ENCODE measurements at places on chromosomes 3 and 15.

- DNase-seq = no peak
Observed at GRCh38 chr3:43872301-43872700, 181.6 kb downstream of the ABHD5 start.

GRCh38 chr15:43441316-43441715 is 51.6 kb downstream of the TP53BP1 start:
- no peak for DNase-seq

- DNase-seq = no peak
Observed at GRCh38 chr3:136236109-136236508, 14.0 kb upstream of the PCCB start.

DNA sequence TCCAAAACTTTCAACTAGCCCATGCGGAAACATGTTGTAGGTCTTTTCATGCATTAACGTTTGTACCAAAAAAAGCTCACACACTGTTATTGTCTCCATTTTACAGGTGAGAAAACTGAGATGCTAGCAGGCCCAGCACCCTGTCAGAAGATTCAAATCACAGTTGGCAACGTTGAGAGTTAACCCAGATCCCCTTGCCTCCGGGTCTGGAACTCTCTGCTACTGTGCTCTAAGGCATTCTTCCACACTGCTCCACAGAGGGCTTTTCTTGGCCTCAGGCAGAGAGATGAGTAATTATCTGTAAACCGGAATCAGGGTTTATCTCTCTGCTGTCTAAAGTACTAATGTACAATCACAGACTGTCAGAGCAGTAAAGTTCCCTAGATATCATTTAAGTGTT is 186.0 kb upstream of the LPP start:
- DNase-seq = no peak

- no peak for DNase-seq
Observed at GRCh38 chr15:92468991-92469390, 75.3 kb downstream of the ST8SIA2 start.

- no peak for DNase-seq
Observed at GRCh38 chr3:23209747-23210487, 6.8 kb downstream of the UBE2E2 start.

DNA sequence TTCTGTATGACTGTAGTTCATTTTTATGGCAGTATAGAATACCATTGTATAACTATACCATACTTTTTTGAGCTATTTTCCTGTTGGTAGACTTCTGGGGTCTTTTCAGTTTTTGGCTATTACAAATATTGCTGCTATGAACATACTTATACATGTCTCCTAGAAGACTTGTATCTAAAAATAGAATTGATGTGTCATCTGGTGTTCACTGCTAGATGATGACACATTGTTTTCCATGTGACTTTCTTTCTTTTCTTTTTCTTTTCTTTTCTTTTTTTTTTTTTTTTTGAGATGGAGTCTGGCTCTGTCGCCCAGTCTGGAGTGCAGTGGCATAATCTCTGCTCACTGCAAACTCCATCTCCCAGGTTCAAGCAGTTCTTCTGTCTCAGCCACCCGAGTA is 69.8 kb downstream of the SH3GL3 start:
- no peak for DNase-seq

Measured in GM19239 (cell line).